ENCODE measurements at places on chromosomes 7 and 10. TPM values are rescaled to one million over a fixed set of nuclear protein-coding genes. Genes with fewer than 3 reads are reported as not detected.
A peak's percentile ranks its signal among the peaks of the same experiment; 100 is the strongest.

GRCh38 chr10:37957841-37958240 lies 18.6 kb downstream of the ZNF25 start:
- DNase-seq = no peak

GRCh38 chr10:51955696-51956095 lies 256.3 kb upstream of the CSTF2T start:
- DNase-seq = no peak

DNA sequence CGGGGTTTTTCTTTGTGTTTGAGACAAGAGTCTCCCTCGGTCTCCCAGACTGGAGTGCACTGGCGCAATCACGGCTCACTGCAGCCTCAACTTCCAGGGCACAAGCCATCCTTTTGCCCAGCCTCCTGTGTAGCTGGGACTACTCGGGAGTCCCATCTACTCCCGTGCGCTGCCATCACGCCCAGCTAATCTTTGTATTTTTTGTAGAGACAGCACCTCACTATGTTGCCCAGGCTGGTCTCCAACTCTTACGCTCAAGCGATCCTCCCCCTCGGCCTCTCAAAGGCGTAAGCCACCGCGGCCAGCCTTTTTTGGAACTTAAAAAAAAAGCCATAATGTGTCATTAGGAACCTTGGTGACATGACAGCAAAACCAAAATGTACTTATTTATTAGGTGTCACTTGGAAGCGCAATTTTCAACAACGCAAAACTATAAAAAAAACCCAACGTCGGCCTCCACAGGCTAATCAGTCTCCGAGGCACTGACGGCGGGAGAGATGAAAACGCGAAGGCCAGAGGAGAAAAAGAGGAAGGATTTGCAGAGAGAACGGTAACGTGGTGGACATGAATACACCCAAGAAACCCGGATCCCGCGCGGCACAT lies 911 bp upstream of the HNRNPH3 start:
- peak; percentile 72 for DNase-seq

DNA sequence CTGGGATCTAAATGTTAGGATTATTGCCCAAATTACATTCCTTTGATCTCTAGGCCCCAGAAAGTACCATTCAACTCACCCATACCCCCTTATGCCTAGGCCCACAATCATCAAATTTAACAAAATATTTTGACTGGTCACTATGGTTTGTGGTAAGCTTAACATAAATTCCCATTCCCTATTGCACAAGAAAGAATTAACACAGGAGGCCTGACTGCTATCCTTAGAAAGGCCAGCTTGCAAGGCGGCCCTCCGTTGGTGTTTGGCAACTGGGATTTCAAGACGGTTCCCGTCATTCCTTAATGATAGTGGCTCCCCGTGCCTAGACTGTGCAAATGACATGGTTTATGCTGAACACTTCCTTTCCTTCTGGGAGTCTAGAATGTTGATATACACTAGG lies 29.6 kb downstream of the ARHGAP21 start:
- no peak for DNase-seq

GRCh38 chr7:131556053-131556908 lies at the start of gene PODXL:
Gene PODXL (minus strand): TSS chr7:131556628. CDS start chr7:131556359, 269 bp downstream.
- DNase-seq = peak; percentile 83

- no peak for DNase-seq
Measured at GRCh38 chr10:75959209-75959608, 527.8 kb downstream of the LRMDA start.

- no peak for DNase-seq
Measured at GRCh38 chr7:148304456-148304855, 286.1 kb upstream of the C7orf33 start.

DNA sequence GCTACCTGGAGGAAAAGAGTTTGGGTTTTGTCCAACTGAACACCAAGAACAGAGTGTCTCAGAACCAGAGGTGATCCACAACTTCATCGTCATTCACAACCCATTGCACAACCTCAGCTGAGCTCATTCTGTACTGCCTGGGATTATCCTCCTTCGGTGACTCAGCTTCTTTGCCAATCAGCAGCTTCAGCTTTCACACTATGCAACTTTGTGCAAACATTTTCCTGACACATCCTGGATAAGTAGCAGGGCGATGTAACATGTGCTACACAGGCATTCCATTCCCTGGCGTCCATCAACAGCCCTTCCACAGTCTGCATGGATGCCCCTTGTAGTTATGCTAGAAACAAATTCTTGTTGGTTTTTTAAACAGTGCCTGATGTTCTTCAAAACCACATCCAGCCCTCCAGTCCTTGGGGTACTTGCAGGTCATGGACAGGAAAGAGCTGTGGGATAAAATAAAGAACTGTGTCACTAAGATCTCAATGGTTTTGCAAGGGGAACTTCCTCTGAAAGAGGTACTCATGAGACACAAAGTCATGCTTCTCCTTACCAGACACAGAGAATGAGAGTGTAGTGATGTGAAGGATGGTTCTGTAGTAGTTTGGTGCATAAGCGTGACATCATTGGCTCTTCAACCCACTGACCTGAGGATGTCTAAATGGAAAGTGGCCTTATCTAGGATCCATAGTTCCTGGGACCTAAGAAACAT lies 478.5 kb downstream of the KIF20B start:
- no peak for DNase-seq

GRCh38 chr10:71090330-71090729 lies 122.0 kb upstream of the UNC5B start:
- no peak for DNase-seq

PPP1R17 gene
- not detected for total RNA-seq

MRPL43 gene
- total RNA-seq = 81.5 TPM

CDK5 gene
- total RNA-seq = 9.1 TPM

ATAD1 gene
- total RNA-seq = 57.3 TPM

CDK14 gene
- 33.9 TPM for total RNA-seq

MGAM2 gene
- 0.13 TPM for total RNA-seq

ADAMTS14 gene
- total RNA-seq = 0.47 TPM

CTAGE8 gene
- 4.3 TPM for total RNA-seq
